ENCODE measurements at places on chromosomes 4 and X.

GRCh38 chr4:174377613-174378012 lies 93.9 kb downstream of the CEP44 start:
- no peak for DNase-seq

DNA sequence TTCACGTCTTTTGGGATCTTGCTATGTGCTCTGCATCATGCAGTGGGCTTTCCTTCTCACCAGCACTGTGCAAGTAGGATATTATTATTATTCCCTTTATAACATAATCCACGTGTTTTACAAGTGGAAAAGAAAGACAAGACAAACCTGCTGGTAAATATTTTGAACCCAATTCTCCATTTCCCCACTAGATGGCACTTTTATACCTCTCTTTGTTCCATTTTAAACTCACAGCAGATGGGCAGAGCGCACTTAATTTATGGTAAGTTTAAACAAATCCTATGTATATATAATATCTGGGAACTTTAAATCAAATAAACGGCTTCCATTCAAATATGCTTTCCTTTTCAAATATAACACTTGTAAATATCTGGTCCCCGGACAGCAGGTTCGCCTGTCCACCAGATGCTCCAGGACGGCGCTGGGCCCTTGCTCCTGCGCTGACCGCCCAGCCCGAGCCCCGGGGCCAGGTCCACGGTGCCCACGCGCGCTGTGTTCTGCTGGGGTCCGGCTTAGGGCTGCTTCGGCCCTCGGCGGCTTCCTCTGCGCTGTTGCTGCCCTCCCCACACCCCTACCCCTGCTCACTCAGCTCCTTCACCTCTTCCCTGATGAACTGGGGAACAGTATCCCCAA lies 31.1 kb downstream of the F11 start:
- no peak for DNase-seq

GRCh38 chr4:122384245-122384644 lies 5.4 kb downstream of the ADAD1 start:
- no peak for DNase-seq

GRCh38 chr4:168502861-168503260 lies 6.0 kb downstream of the PALLD start:
- no peak for DNase-seq

DNA sequence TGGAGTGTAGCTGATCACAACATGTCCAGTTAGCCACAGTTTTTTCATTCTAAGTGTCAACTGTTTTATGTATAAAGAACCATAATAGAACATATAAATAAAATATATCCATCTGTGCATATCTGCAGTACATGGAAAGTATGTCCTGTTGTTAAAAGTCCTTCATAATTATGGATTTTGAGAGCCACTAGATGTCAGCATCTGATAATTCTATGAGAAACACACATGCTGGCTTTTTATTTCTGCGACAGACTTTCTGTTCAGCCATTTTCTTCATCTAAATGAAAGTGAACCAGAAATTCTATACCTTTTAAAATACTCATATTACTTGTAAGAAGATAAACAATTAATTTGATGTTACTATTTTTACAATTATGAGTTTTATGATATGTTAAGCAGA lies 251.5 kb downstream of the GPM6A start:
- no peak for DNase-seq

DNA sequence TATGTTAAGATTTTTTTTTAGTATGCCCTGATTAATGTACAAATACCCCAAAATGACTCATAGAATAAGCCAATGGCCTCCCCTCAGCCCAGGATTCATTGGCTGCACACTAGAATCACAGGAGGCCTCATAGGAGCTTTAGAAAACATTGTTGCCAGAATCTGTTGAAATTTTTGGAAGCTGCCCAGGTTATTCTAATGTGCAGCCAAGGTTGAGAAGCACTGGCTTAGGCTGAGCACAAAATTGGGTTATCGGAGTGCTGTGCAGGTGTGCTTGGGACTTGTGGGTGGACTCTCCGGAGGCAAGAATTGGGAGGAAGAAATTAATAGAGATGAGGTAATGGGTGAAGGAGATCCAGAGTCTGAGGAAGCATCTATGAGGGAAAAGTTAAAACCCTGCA lies 41.3 kb upstream of the VCX start:
- DNase-seq, result no peak

GRCh38 chr4:99863804-99864203 lies 30.4 kb downstream of the LAMTOR3 start:
- DNase-seq, result no peak

DNA sequence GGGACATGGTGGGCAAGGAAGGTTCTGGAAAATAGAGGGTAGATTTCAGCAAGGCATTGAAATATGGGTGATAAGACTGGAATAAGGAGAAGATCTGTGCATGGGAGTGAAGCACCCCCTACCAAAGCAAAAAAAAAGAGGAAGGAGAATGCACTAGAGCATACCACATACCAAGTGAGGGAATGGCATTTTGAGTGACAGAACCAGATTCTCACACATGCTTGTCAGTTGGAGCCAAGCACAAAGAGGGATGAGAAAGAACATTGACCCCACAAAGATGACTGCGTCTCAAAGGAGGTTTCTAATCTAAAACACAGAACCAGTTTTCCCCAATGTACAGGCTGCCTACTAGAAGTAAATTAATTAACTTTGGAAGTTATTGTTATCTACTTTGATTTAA lies 140.3 kb upstream of the SMAD1 start:
- no peak for DNase-seq

Data from CD4-positive, alpha-beta T cell treated with Interleukin-6 for 4 hours (primary cell).